SHP77 treated with DMSO at 0.1 percent for 48 hours (cell line): ENCODE measurements at places on chromosomes 6 and 20.
A peak's percentile ranks its signal among the peaks of the same experiment; 100 is the strongest.

DNA sequence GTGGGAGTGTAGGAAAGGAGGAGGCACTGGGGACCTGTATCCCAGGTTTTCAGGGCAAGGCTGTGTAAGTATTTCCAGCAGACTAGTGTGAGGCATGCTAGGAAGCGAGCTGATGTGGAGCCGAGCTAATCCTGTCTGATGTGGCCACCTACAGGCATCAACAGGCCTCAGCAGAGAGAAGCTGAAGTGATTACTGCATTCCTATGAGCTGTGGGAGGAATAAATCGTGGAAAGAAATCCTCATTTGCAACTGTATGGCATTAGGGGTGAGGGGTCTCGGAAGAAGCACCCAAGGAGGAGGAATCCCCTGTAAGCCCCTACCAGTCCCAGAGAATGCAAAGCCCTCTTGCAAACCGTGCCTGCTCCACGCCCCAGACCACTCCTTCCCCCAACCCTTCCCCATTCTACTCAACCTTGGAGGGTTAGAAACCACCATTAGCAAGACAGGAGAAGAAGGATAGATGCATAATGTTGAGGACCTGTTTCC is 41.6 kb downstream of the C6orf15 start:
- DNase-seq = no peak

GRCh38 chr20:17369506-17369905 is 142.7 kb downstream of the PCSK2 start:
- no peak for DNase-seq

GRCh38 chr6:130018744-130019325 is 454 bp downstream of the L3MBTL3 start:
- DNase-seq = no peak

DNA sequence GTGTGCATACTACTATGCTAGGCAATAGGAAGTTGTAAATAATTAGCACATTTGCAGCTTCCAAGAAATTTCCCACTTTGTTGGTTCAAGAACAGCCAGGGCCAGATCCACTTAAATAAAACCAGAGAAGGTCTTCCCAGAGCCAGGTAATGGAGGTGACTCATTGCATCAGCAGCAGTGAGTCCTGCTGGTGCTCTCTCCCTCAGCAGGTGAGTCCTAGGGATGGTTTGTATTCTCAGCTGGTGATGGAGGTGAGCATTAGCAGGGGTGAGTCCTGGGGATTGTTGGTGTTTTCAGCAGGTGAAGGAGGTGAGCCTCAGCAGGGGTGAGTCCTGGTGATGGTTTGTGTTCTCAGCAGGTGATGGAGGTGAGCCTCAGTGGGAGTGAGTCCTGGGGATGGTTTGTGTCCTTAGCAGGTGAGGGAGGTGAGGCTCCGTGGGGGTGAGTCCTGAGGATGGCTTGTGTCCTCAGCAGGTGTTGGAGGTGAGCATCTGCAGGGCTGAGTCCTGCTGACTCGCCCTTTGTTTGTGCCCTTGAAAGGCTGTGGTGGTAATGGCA is 232.8 kb upstream of the EXOC2 start:
- DNase-seq = no peak

DNA sequence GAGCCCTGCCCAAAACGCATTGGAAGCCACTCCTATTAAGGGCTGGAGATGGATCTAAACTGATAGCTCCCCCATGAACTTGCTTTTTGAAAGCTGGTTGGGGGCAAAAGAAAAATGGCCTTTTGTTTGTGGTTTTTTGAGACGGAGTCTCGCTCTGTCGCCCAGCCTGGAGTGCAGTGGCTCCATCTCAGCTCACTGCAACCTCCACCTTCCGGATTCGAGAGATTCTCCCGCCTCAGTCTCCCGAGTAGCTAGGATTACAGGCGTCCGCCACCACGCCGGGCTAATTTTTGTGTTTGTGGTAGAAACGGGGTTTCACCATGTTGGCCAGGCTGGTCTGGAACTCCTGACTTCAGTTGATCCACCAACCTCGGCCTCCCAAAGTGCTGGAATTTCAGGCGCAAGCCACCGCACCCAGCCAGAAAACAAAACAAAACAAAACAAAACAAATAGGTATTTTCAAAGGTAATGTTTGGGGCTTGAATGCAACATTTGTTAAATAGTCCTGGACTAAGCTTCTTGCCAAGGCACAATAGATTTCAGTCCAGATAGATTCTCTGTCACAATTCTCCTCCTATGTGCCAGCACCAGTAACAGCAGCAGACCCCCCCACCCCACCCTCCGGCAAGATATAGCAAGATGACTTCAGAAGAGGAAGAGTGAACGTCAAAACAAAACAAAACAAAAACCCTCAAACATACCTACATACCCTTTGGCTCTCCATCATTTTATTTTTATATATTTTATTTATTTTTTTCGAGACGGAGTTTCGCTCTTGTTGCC is 26.5 kb upstream of the ABT1 start:
- no peak for DNase-seq

DNA sequence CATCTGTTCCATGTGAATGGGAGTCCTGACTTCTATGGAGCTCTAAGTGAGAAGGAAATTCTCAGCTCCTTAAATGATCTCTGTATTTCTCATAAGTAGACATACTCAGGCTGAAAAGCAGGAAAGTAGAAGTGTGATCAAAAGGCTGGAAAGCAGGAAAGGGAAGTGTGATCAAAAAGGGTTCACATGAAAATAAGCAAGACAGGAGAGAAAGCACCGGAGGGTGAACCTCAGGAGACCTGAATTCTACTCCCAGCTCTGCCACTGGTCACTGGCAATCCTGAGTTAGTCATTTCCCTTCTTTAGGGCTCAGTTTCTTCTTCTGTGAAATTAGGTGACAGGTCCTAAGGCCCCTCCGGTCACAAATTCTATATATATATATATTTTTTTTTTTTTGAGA is 55.5 kb upstream of the TRERF1 start:
- DNase-seq = no peak

DNA sequence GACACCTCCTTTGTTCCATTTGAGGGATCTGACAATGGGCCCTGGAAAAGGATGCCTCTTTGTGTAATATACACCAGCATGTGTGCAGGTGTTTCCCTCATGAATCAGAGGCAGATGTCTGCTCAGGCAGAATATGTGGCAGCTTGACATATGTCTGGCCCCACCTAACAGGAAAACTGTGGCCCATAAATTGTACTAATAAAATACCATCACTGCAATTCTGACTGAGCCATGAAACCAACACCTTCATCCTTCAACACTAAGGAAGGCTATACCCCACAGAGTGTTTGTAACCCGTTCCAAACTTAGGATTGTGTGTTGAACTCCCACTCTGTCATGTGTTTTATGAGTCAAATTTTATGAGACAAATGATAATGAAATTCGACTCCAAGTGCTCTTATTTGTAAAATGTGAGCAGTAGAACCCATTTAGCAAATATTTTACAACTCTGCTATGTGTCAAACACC is 22.7 kb downstream of the LAMA4 start:
- peak; percentile 96 for DNase-seq

GRCh38 chr20:25032478-25033264 is 25.3 kb downstream of the ACSS1 start:
- no peak for DNase-seq

DNA sequence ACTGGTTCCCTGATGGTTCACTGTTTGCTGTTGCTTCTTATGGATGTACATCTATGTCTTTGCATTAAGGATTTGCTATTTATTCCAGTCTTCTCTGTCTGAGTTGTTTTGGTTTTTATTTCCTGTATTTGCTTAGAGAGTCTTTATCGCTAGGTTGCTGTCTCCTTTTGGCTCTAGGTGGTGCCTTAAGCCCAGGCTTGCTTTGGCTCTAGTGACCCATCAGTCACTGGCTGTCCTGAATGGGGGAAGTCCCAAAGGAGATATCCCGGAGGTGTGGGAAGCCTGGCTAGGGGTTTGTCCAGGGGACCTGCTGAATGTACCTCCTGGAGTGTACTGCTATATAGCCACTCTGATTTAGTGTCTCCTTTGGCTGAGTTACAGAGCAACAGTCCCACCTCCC is 53.4 kb downstream of the MCHR2 start:
- DNase-seq = no peak

DNA sequence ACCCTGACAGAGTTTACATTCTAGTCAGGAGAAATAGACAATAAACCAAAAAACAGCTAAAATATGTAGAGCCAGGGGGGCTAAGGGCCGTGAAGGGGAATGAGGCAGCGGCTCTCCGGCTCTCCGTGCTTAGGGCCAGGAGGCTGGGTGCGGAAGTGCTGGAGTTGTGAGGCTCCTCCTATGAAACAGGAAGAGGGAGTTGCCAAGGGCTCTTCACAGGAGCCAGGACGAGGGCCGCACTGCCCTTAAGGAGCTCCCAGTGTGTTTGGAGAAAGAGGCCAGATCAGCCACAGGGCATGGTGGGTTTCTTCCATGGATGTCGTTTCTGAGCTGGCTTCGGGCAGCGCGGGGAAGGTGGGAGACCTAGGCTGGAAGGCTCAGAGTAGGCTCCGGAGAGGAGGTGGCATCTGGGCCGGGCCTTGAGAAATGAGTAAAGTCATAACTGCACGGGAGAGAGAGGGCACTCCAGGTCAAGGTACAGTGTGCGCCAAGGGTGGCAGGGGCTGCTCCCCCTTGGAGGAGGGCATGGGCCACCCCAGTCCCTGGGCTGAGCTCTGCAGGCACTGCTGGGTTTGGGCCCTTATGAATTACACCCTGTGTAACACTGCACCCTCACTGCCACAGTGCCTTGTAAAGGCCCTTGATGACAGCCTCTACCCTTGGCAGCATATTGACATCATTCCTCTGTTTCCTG is 20.8 kb upstream of the MLN start:
- no peak for DNase-seq

GRCh38 chr6:1554476-1555310 is 55.0 kb upstream of the FOXC1 start:
- no peak for DNase-seq

DNA sequence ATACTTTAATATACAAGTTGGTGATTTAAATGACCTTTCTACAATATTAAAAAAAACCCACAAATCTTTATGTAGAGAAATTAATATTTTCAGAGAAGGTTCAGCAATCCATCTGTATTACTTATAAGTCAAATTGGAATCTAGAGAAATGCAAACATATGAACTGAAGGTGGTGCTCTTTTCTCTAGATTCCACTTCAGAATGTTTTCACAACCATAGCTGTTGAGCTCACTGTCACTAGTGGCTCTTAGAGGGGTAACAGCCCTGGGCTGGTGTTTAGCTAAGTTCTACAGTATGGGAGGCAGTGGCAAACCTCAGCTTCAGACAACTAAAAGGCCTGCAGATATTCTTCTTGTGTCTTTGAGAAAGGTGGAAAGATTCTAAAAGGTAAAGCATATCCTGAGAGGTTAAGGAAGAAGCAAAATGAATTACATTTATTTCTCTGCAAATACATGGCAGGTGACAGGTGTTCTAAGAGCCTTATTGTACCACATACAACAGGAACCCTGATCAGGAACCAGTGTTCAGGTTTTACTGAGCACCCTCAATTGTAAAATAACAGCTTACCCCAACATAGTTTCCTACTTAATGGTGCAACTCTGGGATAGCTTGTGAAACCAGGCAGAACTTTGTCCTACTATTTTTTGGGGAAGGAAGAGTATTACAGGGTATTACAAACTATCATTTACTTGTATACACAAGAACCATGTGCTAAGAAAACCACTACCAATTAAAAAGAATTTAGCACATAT is 56.6 kb upstream of the SAMHD1 start:
- no peak for DNase-seq

- DNase-seq = no peak
Observed at GRCh38 chr6:42979523-42980177, 669 bp upstream of the PEX6 start.

DNA sequence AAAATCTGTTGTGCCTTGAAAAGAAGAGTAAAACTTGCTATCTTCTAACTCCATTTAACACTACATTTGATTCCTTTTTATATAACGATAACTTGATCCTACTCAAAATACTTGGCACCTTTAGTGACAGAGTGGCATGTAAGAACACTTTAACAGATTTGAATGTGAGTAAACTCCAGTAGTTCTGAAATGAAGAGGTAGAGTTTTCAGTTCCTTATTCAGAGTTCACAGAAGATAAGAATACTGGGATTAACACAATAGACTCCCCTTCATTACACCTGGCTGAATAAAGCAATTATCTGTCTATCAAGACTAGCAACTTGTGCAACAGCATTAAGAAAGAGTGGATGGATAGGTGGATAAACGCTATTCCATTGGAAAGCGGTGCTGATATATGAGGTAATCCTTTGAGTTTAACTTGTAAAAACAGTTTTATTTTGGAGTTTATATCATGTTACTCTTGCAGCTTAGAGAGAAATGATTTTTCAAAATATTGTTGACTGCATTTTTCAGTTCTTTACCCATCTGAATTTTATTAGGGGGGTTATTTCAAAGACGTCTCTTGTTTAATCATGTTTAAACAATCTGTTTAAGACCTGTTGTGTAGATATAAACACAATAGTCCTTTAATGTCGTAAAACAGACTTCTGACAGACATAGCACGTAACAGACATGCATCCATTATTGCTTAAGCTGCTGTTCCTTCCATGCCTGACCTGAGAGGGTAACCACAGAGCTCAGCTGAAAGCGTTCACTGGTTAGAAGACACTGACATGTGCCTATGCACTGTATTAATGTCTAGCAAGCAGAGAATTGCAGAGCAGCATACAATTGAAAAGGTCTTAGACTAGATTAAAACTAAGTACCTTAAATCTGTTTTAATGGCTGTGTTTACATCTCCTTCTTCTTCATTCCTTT is 102.4 kb upstream of the SUPT3H start:
- DNase-seq = no peak

DNA sequence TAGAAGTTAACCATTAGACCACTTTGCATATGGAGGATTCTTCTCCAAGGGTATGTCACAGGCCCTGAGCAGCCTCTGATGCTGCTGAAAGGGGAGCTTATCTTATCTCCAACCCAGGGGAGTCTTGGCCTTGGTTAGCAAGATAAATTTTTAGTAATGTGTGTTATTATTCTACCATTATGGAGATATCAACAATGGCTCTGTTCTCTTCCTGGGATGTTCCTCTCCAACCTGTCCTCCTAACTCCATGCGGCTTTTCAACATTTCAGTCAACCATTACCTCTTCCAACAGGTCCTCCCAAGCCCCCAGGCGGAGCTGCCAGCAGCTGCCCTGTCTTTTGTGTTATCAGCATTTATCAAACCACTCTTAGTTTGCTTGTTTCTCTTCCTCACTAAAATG is 48.4 kb upstream of the FOXC1 start:
- DNase-seq = no peak
